ENCODE measurements at places on chromosomes 5 and 9.
A peak's percentile ranks its signal among the peaks of the same experiment; 100 is the strongest.

DNA sequence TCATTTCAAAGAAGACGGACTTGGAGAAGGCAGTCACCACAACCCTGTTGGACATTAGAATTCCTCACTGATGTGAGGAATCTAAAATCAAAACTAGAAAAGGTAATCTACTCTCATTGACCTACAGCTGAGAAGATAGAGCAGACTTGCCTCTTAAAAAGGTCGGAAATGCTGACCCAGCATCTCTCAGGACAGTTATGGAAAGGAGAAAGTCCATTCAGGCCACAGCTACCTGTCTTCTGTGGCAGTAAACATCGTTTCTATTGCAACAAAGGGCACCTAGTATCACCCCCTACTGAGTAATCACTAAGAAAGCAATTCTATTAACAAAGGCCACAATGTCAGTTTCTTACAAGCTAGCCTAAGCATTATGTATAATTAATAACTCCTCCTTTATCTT is 601.7 kb downstream of the PRELID2 start:
- DNase-seq = no peak

- DNase-seq = no peak
These were observed 14.6 kb downstream of the C5orf58 start for GRCh38 chr5:170247363-170247762.

DNA sequence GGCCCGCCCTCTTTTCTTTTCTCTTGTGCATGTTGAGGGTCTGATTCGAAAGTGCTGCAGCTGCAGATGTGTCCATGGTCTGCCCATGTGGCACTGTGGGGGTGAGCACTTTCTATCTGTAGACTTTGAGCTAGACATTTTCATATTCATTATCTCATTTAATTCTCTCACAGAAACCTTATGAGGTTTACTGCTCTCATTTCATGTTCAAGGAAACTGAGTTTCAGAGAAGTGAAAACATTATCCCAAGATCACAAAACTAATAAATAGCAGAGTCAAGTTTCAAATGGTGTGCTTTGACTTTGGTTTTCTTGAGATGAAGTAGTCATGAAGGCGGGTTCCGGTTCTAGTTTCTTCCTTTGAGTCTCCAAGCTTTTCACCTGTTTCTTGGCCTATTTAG is 536.5 kb upstream of the ZNF462 start:
- DNase-seq = no peak

DNA sequence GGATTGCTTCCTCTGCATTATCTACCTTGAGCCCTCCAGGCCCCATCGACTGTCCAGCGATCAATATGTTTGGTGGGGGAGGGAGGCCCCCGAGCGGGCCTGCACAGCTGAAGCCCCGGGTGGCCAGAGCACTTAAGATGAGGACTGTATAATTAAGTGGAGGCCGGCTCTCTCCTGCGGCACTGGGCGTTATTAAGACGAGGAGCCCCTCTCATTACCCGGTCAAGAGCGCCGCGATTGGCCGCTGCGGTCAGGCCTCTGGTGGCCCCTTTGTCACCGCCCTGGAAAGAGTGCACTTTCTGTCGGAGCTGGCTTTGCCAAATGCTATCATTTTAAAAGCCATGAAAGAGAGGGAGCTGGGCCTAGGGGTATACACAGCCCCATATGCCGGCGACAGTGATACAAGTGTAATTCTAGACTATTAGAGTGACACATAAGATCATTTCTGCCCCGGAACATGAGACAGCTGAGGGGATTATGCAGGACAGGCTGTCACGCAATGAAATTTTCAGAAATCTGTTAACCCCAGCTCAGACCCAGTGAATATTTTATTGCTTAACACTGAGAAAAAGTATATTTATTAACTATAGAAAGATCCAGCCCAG is 106.3 kb upstream of the IRX1 start:
- DNase-seq = peak; percentile 24

- DNase-seq = no peak
These were observed 10.3 kb downstream of the FST start for GRCh38 chr5:53490747-53491146.
